ENCODE measurements at places on chromosomes 3 and 15.

DNA sequence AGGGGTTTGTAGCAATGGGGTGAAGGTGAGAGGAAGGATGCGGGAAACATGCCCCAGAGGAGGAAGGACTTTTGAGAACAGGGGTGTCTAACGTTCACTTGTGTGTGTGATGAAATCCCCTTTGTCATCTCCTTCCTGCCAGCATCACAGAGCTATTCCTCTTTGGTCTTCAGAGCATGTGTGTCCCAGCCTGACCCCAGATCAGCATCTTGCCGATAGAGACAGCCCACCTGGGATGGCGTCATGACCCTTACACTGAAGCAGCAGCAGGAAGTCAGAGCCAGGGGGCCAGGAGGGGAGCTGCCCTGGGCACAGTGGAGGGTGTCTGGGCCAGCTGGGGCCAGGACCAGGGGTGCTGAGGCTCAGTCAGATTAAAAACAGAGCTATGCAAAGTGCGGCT lies 29.9 kb upstream of the GRIP2 start:
- no peak for DNase-seq

DNA sequence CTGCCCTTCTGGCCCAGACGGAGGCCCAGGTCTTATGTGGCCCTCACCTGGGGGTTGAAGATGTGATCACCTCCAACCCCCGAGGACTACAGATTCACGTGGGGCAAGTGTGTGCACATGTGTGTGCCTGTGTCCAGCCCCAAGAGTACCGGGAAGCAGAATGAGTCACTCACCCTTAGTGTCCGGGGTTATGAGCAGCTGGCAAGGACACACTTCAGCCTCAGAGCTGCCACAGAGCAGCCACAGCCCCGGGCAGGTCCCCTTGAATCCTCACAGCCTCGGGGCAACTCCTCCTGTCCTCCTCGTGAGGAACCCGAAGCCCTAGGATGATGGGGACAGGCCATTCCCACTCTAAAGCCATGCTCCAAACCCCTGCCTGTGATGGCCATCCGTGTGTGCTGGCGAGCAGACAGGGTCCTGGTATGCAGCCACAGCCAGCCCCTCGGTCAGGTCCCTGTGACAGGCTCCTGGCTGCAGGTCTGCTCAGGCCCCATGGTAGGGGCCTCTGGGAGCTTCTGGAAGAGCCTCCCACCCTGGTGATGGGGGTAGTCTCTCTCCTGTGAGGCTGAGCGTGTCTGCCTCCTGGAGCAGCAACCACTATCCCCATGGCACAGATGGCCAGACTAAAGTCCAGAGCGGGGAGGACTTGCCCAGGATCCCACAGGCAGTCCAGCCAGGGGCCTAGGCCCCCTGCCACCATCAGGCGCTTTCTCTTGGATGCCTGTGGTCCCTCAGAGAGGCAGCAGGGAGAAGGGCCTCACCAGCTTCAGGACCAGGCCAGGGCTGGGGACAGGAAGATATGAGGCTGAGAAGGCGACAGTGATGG lies 852 bp downstream of the STAB1 start:
- no peak for DNase-seq

DNA sequence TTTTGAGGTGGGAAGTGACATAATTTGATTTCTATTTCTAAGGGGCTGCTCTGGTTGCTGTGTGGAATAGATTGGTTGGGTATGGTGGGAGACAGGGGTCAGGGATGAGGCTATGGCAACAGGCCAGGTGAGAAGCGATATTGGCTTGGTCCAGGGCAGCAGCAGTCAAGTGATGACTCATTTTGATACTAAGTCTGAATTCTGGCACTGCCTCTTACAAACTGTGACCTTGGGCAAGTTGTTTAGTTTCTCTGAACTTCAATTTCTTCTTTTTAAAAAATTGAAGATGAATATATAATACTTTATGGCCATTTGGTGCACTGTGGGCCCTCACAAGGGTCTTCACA lies 40.4 kb upstream of the CLSTN2 start:
- DNase-seq, result no peak

GRCh38 chr3:191363221-191363620 lies 32.9 kb upstream of the UTS2B start:
- DNase-seq, result no peak

DNA sequence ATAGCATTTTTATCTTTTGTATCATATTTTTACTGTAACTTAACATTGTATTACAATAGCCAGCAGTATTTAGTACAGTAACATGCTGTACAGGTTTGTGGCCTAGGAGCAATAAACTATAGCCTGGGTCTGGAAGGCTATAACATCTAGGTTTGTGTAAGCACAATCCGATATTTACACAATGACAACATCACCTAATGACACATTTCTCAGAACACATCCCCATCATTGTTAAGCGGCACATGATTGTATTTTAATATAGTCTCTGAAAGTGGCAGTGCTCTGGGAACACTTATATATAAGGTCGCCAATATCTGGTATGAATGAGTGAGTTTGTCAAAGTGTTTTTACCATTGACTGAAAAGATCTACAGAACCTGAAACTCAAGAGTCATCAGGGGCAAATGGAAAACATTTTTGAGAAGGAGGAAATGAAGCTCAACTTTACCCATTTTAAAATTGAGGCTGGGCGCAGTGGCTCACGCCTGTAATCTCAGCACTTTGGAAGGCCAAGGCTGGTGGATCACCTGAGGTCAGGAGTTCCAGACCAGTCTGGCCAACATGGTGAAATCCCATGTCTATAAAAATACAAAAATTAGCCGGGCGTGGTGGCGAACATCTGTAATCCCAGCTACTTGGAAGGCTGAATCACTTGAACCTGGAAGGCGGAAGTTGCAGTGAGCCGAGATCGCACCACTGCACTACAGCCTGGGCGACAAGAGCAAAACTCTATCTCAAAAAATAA lies 38.8 kb upstream of the TNFSF10 start:
- DNase-seq, result no peak

Measured in C1 segment of cervical spinal cord (tissue), 14 donors.